A549 treated with dexamethasone at 1 μM for 4 hours (cell line): ENCODE measurements at places on chromosomes 6 and 20. TPM values are rescaled to one million over a fixed set of nuclear protein-coding genes. Genes with fewer than 3 reads are reported as not detected.

Gene IFNGR1
- total RNA-seq = 46.2 to 47.8 TPM (median 46.6 TPM) in 5 replicates

Gene PPIL6
- total RNA-seq = 3.4 to 4.8 TPM (median 4.6 TPM) in 5 replicates

Gene RBPJL
- total RNA-seq = not detected in 5 replicates

Gene CLPSL1
- total RNA-seq = not detected in 5 replicates
